ENCODE measurements at places on chromosomes 4 and X.

DNA sequence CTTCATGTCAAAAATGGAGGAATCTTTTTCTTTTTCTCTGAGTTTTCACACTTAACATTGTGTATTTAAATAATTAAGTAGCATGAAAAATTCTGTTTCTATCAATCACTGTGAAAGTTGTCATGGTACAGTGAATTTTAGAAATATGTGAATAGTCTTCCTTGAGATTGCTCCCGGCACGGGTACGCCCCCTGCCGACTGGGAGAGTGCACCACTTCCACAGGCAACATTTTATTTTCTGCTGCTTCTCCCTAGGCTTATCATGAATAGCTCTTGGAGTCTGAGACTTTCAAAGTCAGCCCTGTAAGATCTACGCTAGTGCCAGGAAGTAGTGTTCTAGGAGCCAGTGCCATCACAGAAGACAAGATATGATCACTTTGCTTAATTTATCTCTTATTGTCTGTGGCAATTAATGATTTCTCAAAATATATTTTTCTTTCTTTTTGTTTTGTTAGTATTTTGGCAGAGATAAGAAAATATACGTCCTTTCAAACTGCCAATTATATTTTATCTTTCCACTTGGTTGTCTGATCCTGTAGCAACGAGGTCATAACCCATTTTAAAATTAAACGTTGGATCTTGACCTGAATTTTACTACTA lies 763.8 kb upstream of the AADAT start:
- no peak for DNase-seq

GRCh38 chrX:141642979-141643378 lies 53.5 kb downstream of the SPANXA2 start:
- DNase-seq = no peak

DNA sequence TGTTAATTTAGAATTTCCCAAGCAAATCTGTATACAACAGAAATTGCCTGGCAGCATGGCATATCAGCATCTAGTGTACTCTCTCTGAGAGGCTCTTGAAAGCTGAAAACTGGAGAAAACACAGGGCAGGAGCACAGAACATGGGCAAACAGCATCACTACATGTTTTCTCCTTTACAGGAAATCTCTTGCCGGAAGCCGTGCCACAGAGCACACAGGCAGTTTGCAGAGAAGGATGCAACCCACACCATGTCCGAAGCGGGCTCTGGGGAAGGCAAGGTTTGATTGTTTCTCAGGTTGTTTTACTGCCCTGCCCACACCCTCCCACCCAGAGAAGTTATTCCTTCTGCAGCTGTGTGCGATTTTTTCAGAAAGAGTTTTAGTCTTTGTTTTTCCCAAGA lies 41.1 kb upstream of the FAM9C start:
- DNase-seq = peak; percentile 29

- DNase-seq = no peak
These were observed 84.5 kb downstream of the WFS1 start for GRCh38 chr4:6354119-6354518.

- no peak for DNase-seq
These were observed 117.5 kb downstream of the AFAP1 start for GRCh38 chr4:7822137-7822505.

- no peak for DNase-seq
These were observed 103.7 kb downstream of the POU4F2 start for GRCh38 chr4:146742416-146742815.

- DNase-seq = no peak
These were observed 114.8 kb downstream of the REELD1 start for GRCh38 chr4:146329050-146329716.

GRCh38 chr4:94995684-94996394 lies 238.1 kb downstream of the BMPR1B start:
- DNase-seq = no peak

DNA sequence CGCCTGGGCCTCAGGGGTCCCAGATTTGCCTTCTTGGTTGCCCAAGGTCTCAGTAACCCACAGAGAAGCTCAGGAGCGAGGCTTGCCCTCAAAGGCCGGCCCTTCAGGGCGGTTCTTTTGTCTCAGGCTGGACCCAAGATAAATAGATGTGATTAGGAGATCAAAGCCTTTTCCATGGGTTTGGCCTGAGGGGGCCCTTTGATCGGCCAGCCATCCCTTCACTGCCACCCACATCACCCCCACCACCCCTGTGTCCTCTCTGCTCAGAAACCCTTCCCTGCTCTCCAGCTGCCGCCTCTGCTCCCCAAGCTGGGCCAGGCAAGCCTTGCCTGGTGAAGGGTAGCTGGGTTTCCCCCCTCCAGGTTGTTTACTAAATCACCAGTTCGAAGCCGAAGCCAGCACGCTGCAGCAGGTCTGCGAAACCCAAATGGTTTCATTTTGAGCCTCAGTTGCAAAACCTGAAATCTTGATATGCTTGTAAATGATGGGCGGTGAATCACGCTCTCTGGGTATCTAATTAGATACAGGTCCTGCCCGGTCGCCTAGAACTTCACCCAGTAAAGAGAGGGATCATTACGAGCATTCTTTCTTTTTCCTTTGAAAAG lies 202.6 kb upstream of the BCOR start:
- DNase-seq = no peak

GRCh38 chrX:31423609-31424189 lies 351.9 kb upstream of the FTHL17 start:
- DNase-seq = no peak

DNA sequence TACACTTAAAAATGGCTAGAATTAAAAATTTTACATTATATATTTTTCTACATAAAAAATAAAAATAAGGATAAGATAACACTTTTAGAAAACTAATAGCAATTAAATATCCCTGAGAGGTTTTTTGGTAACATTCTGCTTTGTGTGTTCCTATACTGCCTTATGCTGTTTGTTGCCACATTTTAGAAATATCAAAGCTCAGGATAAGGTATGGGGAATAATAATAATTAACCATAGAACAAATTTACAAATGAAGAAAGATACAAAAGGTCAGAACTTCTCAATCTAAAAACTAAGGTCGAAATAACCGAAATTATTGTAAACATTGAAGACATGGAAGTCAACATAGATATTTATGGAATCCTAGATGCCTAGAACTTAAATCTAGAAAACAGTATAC lies 71.4 kb downstream of the COX7B2 start:
- DNase-seq = no peak

- DNase-seq = no peak
These were observed 155.6 kb downstream of the ARX start for GRCh38 chrX:24860140-24860539.

DNA sequence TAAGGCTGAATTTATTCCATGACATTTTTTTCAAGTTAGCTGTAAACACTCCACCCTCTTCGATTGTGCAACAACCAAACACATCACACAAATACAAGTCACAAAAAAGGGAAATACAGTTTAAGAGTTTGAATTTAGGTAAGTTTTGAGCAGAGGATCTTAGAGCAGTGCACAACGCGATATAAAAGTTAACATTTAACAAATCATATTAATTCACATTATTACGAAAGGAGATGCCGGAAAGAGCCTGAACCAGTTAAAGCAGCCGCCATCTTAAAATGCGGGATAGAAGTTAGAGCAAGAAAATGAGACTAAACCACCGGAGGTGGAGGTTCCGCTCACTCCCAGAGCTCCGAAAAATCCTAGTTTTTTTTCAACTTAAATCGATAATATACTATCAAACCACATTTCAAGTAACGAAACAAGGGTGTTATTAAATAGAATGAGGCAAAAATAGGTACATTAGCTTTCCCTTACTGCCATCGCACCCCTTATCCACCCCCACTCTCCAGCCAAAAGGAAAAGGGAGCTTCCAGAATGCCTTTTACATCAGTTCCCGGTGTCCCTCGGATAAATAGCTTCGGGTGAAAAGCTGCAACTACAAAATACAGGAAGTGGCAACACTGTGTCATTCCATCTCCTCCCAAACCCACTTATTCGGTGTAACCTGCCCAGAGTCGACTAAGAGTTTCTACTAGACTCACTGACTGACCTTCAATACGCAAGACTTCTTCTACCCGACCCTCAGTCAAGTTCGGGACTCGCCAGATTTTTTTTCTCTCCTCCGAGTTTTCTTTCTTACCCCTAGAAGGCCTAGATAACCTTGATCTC lies 1.9 kb downstream of the UBE2D3 start:
- DNase-seq = peak; percentile 31

GRCh38 chrX:45803383-45803921 lies 602.8 kb upstream of the DIPK2B start:
- DNase-seq = no peak

- no peak for DNase-seq
These were observed 20.1 kb downstream of the MAGEC2 start for GRCh38 chrX:142184756-142185602.

DNA sequence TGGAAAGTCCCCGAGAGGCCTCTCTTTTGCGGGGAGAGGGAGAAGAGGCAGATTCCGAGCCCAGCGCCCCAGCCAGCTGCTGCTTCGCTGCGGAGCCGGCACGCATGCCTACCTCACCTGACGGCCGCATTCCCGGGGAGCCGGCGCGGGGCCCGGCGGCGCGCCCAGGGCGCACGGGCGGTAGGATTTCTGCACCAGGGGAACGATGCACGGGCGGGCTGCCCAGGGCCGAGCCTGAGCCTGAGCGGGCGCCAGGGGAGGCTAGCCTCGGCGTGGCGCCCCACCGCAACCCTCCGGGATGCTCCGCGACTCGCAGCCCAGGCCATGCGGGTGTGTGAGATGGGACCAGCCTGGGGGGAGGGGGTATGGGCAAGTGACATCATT lies 81.3 kb upstream of the SCML1 start:
- no peak for DNase-seq
